ENCODE measurements at places on chromosomes 1 and 21. TPM values are rescaled to one million over a fixed set of nuclear protein-coding genes. Genes with fewer than 3 reads are reported as not detected.

DNA sequence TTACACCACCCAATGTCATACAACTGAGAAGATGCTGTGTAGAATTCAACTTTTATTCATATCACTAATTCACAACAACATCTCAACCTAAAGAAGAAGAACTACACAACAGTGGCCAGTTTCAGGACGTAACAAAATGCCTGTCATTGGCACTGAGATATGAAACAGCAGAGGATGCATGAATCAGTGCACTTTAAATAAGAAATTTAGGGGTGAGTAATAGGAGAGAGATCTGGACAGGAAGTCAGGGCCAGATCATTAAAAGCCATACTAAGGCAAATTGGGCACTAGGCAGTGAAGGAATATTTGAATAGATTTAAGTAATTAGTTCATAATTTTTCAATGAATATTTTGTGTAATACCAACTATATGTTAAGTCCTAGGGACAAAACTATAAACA, 510.5 kb downstream of the PLPP3 start:
- no peak for DNase-seq

AJAP1 gene
- 1.4 TPM for total RNA-seq

DNA sequence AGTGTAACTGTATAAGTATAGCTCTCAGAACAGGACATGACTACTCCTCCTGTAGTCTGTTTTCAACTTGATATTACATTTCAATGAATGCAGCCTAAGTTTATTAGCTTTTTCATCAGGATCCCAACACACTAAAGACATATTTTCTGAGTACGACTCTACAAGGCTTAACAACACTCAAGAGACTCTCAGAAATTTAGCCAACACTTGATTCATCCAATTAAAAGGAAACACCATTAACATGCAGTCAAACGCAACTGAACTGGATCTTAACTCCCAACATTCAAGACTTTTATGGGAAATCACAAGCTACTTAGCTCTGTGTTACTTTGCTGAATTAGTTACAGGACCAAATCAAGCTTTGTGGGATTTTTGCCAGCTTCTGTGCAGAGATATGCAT, 65.2 kb upstream of the SGIP1 start:
- no peak for DNase-seq

MAP3K21 gene
- total RNA-seq = 0.51 TPM

DNA sequence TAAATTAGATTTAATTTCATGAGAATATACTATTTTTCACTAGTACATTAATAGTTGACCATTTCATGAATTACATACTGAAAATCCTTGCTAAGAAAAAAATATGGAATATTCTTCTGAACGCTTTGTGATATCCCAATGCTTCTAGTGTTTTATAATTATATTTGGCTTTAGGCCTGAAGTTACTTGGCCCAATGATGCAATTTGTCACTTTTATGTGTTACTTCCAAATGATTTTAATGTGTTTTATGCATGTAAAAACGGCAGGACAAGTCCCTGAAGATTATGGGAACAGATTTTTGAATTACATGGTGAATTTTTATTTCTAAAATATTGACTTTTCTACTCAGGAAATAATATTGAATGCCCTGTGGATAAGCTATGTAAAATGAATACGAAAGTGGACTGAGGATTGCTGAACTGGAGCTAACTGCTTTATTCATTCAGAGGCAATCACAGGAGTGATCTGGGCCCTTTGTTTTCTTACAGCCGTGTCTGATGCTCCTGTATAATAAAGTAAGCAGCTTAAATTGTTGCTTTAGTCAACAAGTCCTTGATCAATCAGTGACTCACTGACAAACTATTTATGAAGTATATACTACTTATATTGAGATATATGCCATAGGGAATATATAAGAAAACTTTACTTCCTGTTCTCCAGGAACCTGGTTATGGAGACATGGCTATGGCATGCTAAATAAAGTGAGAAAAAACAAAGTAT, 543.0 kb upstream of the RGS18 start:
- DNase-seq = no peak

DNA sequence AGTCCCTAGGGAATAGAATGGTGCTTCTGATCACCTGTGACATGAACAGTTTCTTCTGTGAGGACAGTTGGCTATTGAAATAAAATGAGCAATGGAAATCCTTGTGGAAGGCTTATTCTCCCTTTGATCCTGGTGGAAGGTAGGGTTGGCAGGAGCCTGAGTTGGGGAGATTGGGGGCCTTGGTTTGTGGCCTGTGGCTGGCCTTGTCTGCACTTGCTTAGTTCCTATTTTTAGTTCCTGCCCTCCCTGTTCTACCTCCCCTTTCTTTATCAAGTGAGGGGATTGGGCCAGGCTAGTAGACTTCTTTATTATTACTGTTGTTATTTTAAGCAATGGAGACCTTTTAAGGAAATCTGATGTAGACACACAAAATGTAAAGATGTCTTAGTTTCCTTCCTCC, 8.2 kb downstream of the DMRTB1 start:
- DNase-seq = no peak

DNA sequence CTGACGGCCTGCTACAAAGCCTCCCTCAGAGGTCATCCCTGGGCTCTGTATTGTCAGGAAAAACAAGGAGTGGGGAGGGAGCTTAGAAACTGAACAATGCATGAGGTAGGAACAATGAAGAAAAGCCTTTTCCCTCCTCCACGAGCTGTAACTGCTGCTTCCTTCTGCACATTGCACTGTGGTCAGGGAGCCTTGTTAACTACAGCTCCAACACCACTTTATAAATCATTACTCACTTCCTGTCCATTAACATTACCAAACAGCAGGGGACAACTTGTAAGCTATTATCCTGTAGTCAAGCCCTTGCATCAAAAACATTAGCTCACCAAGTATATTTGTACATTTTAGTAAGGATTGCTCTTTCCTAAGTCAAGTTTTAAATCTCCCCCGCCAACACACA, 336.0 kb upstream of the NR5A2 start:
- DNase-seq = no peak

GRCh38 chr1:164731161-164731876, 172.3 kb downstream of the PBX1 start:
- DNase-seq = no peak

CCDC185 gene
- not detected for total RNA-seq

DNA sequence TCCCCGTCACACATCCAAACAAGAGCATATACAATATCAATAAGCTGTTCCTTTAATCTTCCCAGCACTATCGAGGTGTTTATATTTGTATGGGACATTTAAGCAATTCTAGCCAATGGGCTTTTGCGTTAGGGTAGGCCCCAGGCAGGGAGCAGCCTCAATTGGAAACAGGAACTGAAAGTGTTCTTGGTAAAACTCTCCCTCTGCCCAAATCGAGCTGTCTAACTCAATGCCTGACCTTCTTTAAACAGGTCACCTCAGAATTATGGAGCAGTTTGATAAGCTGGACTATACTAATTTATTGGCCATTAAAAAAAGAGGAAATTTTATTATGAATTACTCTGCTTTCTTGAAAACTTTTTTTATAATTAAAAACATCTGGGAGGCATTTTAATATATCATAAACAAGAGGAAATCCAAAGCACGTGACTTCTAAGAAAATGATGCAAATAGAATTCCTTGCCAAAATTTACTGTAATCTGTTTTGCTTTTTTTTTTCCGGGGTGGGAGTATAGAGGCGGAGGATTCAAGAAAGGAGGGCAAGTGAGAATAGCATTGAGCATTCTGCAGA, 498.1 kb downstream of the LMO4 start:
- DNase-seq = no peak

GRCh38 chr1:245673881-245674414, 519.2 kb downstream of the KIF26B start:
- no peak for DNase-seq

GRCh38 chr1:110610696-110611286, 4.6 kb upstream of the KCNA2 start:
- DNase-seq = no peak

OR2T11 gene
- not detected for total RNA-seq
